ENCODE measurements at places on chromosomes 3 and 15.

DNA sequence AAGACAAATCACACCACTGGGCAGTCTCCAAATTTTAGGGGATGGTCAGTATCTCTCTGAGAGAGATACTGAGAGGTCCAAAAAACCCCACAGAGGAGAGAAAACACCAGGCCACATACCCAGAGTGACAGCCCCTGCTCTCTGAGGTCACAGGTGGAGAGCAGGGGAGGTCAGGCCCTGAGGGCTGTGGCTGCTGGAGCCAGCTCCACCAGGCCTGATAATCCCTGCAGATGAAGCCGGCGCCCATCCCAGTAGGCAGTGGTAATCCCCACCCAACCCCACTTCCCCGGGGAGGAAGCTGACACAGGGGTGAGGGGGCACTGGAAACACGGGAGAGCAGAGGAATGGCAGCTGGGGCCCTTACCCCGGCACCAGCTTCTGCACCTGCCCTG, 31.2 kb upstream of the SRP14 start:
- no peak for DNase-seq

DNA sequence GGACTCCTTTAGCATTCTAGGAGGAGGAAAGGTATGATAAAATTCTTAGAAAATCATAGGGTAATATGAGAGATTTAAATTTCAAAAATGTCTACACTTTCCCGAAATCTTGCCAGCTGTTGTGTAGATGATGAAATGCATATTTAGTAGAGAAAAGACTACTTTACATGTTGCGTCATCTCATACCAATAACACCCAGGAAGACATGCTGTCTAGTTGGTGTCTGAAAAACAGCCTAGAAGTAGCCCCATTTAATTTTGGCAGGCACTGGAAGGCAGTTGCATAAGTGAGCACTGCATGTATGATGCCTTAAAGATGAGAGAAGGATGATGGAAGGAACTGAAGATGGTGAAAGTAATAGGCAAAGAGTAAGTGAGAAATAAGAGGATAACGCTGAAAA, 310.5 kb upstream of the TPM1 start:
- no peak for DNase-seq

DNA sequence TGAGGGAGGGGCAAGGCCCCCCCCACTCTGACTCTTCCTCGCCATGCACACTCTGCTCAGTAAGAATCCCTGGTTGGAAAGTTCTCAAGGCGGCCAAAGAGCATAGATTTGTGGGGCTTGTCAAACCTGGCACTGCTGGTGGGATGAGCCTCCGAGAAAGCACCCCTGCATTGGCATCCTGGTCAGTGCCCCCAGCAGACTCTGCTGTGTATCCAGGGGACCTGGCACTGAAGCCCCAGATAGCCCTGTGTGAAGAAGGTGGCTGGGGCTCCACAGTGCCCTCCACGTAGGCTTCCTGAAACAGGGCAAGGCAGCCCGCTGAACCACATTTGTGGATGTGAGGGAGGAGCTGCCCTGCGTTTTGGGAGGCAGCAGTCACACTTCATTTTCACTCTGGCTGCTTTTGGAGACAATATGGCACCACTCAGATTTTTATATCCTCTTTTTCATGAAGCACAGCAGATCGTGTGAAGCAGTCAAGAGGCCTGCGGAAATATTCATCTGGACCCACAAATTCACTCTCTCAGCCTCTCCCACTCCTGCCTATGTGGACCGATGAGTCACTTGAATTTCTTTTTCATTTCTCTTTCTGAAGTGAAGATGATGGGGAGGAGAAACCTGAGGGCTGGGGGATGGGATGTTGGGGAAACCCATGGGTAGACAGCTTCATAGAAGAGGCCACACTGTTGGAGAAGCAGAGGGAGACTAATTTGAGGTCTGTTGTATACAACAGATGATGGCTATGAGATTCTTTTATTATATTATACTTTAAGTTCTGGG, 88.7 kb upstream of the BCL6 start:
- DNase-seq = no peak

DNA sequence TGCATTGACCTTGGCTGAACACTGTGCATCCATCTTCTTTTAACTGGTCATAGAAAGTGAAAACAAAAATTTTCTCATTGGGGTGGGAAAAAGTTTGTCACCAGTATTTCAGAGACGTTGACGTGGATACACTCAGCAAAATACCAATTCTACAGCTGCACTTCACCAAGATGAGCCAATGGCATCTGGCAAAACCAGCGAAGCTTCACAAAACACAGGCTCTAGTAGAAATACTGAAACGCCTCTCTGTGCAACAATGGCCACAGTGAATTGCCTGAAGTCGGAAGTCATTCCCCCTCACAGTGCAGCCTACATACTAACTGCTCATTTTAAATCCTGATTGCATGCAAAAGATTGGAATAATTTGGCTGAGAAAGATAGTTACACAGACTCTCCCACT, 17.0 kb downstream of the PCYT1A start:
- DNase-seq = no peak

GRCh38 chr3:179972881-179973423, 63.8 kb downstream of the PEX5L start:
- no peak for DNase-seq

DNA sequence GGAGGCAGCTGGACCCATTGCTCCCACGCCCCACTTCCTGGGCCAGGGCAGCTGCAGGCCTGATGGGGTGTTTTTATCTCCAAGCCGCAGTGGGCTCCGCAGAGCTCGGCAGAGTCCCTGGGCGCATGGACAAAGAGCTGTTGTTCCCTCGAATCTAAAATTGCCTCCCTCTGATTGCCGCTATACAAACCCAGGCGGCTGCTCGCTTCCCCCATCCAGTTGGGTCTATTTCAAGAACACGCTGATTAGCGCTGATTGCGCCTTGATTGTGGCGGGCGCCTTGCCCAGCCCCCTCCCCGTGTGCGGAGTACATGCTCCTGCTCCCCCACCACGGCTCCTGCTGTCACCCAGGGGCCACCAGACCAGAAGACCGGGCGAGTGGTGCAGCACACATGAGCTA, 43.4 kb upstream of the SLC6A1 start:
- no peak for DNase-seq

DNA sequence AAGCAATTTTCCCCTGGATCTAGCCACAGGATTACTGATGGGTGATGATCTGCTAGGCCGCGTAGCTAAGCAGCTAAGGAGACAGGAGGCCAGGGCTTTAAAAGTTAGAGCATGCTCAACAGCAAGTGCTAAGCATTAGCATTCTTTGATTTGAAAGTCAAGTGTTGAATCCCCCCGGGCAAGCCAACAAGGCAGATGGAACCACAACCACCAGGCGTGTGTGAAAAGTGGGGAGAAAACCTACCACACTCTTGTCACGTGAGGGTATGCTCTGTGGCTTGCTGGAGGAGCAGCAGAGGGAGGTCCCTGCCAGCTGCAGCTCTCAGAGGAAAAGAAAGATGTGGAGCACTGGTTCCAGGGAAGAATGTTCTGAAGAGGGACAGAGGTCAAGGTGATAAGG, 20.9 kb downstream of the SLC51A start:
- no peak for DNase-seq

- no peak for DNase-seq
Observed at GRCh38 chr15:90838139-90838538, 30.2 kb upstream of the FURIN start.

DNA sequence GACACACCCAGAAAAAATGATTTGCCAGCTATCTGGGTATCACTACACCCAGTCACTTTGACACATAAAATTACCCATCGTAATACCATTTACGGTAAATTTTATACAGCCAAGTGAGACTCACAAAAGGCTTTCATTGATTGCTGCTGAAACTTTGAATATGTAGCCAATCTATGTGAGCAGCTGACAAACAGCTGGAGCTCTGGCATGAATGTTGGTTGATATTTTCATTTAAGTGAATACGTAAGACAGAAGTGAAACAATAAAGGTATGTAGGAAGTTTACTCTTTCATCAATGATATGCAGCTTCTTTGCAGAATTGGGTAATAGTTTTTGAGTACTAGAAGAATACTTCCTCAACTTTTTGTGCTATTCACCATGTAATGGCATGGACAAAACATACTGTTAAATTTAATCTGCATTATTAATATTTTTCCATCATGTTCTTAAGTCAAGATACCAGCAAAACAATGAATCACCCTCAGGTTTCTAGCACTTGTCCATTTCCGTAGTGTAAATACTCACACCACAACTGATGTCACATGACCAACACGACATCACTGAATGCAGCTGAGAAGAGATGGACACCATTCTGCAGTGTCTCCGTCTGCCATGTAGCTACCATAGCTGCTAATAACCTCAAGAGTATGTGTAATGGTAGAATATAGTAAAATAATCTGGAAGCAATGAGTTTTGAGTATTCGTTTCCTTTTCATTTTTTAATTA, 205.9 kb upstream of the HES1 start:
- no peak for DNase-seq

DNA sequence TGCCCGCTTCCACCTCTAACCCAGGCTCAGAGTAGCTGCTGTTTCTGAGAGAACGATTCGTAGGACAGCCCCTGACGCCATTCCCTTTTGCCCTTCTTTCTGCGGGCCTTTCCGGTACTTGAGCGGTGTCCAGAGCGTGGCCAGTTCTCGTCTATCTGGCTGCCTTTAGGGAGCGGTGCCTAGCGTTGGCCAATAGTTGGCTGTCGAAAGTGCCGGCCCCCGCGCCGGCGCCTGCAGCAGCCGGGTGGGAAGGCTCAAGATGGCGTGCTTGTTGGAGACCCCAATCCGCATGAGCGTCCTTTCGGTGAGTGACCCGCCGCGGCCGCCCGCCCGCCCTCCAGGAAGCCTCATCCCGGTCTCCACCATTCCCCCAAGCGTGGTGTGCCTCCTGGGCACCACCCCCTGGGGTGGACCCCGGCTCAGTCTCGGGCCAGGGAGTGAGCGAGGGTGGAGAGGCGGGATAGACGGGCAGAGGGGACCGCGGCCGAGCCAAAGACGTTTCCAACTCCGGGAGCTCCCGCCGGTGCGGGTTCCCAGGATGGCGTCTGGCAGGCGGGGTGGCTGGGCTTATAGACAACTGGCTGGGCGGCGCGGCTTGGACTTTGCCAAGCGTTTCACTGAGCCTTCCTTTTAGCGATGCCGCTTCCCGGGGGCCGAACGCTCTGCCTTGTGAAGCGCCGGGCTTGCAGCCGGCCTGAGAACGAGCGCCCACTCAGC, at the start of gene ARMC8:
Gene ARMC8 (plus strand): TSS at position 6 of the 717 bp plus-strand sequence. CDS start 254 bp downstream, at position 260.
- peak; percentile 29 for DNase-seq

DNA sequence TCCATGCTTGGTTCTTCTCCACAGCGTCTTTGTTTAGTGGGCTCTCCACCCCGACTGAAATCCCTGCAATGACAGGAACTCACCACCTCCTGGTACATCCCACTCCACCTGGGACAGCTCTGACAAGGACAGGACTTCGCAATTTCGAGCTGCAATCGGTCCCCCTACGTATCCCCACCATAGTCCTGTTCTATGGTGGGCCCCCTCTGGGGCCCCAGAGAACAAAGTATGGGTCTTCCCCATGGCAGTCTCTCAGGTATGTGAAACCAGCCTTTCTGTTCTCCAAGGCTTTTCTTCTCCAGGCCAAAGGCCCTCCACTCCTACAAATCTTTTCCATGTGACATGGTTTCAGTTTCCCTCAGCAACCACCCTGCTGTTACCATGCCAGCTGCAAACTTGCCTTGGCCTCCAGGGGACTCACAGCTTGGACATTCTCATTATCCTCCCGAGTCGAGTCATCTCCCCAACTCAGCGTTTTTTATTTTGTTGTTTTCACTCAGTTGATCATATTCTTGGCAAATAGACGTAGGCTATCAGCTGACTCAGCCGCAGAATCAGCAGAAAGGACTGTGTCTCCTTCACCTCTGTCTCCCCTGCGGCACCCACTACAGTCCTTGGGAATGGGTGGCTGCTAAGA, 233.3 kb downstream of the OPA1 start:
- DNase-seq = no peak

DNA sequence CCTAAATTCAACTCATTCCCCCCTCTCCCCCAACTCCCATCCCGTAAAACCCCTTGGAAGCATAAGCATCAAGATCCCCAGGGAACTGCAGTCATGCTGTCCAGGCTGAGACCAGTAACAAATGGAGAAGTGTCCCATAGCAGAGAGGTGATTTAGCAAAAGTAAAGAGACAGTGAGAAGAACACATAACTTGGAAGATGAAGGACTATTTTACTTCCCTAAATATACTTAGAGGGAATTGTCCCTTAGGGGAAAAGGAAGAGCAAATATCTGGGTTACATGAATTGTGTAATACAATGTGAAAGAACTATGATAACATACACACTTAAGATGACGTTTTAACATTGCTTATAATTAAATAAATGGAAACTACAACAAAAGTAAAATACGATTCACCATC, 61.6 kb upstream of the LRRFIP2 start:
- DNase-seq = peak; percentile 69

DNA sequence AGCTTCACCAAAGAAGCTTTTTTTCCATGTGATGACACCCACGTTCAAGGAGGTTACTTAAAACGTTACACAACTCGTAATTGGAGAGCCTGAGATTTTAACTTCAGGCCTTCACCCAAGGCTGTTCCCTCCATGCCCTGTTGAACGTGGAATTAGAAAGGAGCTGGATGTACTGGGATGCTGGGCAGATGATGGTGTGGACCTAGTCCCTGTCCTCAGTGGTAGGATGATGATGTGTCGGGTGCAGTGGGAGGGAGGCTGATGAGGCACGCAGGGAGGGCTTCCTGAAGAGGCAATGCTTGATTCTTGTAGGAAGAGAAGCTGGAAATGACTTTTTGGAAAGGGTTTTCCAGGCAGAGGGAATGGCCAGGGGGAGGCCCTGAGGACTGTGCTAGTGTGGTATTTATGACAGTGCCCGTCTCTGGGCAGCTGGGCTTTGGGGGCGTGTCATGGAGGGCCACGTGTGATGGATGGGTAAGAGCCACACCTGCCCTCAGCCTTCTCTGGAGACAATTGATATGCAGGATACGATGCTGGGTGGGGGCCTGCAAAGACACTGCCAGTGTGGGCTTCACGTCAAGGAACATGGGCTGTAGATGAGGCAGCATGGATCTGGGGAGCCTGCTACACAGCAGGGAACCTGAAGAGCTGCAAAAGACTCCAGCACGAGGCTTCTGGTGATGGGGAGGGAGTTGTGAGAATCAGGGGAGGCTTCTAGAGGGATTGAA, 15.3 kb downstream of the SYNM start:
- DNase-seq = no peak

DNA sequence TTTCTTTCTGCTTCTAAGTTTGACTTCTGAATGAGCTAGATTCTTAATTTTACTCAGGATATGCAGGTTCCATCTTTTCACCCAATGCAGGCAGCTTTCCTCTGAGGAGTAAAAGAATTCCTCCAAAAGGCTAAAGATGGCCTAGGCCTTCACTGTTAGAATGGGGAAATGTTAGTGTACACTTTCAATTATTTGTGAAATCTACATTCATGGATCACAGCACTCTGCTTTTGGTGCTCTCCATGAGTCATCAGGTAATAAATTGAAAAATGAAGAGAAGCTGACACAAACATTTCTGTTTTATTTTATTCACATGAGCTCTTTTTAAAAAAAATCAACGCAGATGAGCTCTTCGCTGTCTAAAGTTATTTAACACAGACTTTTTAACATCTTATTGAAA, 502.5 kb upstream of the GOLIM4 start:
- no peak for DNase-seq

DNA sequence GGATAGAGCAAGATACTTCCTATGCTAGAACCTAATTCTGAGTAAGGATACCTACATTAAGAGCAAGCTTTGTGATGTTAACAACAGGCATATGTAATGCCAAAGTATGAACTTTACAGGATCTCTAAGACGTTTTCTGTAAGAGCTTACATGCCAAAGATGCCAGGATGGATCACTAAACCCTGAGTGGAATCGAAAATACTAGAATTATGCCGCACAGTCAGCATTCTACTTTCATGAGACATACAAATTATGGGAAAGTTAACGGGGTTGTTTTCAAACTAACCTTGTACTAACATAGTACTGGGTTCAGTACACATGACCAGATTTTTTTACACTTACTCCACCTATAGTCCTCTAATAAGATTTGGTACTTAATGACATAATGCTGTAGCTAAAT, 55.1 kb downstream of the AAGAB start:
- no peak for DNase-seq
